ENCODE measurements at places on chromosomes 13 and 19.

DNA sequence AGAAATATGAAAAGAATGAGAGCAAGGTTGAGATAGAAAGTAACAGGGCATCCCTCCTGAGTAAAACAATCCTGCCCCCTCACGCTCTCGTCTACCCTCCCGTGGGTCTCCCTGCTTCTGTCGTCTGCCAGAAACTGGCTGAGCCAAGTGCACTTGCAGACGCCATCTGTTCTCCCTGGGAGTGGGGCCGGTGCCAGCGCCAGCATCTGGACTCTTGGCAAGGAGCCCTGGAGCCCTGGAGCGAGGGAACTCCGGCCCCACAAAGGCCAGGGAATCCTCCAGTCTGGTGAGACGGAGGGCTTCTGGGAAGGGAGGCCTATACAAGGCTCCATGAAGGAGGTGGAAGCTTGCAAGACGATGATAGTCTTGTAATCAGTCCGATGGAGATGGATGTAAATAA lies 2.3 kb upstream of the TMEM91 start:
- DNase-seq = no peak

DNA sequence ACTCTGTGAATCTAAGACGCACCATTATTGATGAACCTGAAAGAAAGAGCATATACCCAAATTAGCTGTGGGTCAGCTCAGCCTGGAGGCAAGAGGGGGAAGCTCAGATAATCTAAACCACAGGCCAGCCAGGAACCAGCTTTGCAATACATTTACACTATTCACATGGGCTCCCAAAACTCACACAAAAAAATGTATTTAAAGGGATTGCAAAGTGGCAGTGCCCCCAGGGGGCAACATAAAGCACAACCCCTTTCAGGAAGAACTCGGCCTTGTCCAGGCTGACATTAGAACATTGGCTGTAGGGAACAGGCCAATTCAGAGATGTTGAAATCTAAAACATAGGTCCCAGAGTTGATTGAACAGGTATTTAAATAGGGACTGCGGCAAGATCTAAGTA lies 3.2 kb upstream of the PROZ start:
- no peak for DNase-seq

DNA sequence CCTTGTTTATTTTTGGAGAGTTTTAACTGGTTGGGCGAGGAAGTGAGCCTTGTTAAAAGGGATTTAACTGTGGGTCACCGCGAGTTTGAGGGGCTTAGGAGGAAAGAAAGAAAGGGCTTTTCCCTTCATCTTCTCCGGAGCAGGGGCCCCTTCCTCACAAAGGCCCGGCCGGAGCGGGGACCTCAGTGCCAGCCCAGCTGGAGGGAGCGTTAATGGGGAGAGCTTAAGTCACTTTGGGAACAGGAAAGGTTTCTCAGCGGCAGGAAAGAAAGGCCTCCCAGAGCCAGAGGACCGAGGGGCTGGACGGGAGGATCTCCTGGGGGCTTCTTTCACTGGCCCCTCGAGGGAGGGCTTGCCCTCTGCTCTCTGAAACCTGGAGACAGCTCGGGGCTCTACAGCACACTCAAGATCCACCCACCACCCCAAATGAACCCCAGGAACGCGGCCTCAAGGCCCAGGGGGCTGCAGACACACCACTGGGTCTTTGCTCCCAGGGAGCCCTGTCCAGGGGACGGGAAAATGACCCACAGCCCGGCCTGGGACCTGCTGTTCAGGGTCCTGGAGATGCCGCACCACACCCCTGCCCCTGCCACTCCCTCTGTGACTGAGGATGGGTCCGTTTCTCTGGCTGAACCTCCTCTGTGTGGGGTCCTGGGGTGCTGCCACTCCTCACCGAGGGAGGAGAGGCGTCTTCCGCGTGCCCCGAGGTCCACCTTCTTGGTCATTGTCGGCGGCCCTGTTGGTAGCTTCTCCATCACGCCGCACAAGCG lies 128.3 kb downstream of the URI1 start:
- DNase-seq = no peak

- no peak for DNase-seq
Measured at GRCh38 chr19:6164906-6165531, 29.6 kb downstream of the ACSBG2 start.

DNA sequence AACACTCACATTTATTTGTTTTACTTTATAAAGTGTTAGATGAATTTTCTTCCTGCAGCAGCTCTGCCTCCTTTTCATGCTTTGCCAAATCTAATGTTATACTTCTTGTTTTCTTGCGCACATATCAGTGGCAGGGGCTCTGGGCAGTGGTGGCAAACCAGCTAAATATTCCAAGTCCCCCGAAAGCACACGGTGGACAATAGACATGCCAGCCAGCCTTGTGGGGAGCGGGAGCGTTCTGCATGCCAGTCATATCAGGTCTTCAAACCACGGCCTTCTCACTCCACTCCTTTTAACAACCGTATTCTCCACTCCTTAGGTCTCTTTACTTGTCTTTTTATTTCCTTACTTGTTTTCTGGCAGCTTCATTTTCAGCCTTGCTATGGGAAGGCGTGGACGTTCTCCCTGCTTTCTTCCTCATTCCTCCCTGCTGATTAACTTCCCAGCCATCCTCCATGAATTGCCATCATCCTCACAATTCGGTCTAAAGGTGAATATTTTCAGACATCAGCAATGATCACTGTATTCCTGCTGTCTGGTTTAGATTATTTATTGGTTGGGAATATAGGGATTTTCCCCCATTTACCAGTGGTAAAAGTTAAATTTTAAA lies 77.1 kb upstream of the WASF3 start:
- no peak for DNase-seq

DNA sequence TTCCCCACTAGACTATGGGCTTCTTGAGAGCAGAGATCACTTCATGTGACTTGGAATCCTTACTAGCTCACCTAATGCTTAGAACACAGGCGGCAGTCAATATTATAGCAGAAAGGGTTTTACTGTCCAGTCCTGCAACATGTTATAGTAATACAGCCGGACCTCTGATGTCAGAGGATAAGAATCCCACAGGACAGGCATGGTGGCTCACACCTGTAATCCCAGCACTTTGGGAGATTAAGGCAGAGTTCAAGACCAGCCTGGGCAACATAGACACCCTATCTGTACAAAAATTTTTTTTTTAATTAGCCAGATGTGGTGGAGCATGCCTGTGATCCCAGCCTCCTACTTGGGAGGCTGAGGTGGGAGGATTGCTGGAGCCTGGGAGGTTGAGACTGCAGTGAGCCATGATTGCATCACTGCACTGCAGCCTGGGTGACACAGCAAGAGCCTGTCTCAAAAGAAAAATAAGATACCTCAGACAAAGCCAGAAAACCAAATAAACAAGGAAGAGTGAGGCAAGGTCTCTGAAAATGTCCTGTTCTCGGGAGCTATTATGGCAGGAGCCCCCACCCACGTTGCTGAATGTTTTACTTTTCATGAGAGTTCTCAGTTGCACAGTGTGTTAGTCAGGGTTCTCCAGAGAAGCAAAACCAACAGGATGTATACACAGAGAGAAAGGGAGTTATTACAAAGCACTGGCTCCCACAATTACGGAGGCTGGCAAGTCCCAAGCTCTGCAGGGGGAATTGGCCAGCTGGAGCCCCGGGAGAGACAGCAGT lies 100.8 kb downstream of the UBL3 start:
- no peak for DNase-seq

DNA sequence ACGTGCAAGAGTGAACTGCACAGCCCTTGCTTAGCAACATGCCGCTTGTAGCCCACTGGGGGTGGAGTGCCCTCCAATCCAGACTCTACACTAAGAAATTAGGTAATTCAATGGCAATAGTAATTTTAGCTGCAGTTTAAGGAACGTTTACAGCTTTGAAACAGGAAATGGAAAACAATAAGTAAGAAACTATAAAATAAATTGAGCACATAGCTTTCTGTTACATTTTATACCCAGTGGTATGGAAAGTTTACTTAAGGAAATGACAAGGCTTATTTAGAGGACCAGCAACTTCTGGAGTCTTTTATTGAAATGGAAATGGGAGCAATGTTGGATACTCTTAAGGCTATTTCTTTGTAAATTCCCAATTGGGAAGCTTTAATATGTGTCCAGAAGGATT lies 373.2 kb downstream of the KCNRG start:
- DNase-seq = no peak

GRCh38 chr13:51955816-51956603 lies 55.2 kb downstream of the ATP7B start:
- DNase-seq = no peak

DNA sequence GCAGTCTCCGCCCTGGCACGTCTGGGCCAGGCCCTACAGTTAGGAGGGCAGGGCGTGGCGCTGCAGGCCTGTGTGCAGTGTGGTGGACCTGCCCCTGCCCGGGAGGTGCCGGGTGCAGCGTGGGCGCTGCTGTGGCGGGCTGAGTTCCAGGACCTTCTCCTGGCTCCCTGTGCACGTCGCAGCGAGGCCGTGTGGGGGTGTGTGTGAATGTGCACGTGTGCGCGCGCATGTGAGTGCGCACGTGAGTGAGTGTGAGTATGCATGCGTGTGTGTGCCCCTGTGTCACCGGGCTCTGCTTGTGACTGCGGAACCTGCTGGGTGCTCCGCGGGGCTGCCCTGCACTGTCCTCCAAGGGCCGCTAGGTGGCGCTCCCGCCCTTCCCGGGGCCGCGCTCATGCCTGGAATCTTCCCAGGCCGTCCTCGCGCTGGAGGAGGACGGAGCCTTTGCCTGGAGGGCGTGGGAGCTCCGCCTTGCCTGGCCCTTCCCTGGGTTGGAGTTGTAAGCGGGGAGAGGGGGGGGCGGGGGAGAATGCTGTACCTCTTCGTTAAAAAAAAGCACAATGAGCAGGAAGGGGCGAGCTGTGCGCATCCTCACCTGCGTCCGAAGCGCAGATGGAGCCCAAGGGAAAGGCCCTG lies 79.3 kb downstream of the KDM4B start:
- peak; percentile 21 for DNase-seq
